ENCODE measurements at places on chromosomes 4 and X.

DNA sequence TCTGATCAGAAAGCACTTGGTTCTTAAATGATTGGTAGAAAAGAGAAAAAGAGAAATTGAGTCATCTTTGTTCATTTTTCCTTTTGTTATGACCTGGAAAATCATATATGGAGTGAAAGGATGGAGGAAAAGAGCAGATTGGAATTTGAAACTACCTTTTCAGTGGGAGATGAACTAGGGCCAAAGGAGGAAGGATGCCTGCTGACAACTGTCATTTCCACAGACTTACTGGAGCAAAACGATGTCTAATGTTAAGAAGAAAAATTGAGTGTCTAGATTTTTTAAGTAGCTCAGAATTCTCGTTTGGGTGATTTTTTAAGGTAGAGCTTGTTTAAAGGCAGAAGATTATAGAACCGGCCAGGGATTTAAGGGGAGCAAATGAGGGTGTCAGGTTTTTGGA lies 144.6 kb upstream of the KCNIP4 start:
- DNase-seq, result no peak

GRCh38 chr4:101183666-101184373 lies 163.5 kb downstream of the PPP3CA start:
- no peak for DNase-seq

DNA sequence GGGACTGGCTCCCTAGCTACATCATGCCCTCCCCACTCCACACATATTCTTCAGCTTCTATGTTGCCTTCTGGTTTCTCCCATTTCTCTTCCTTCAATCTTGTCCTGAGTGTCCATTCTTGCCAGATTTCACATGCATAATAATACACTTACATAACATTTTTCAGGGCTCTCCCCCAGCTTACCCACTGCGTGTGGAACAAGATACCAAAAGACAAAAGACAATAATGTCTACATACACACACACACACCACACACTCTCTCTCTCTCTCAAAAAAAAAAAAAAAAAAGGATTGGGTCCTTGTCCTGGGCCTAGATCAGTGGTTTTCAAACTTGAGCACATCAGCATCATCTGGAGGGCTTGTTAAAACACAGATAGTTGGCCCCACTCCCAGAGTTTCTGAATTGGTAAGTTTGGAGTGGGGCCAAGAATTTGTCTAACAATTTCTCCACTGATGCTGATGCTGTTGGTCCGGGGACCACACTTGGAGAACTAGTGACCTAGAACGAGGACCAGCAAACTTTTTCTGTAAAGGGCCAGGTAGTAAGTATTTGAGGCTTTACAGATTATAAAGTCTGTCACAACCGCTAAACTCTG lies 6.5 kb upstream of the SMARCA1 start:
- DNase-seq, result no peak

GRCh38 chr4:14178421-14178820 lies 550.9 kb upstream of the BOD1L1 start:
- peak; percentile 63 for DNase-seq

GRCh38 chrX:39324233-39324930 lies 523.1 kb downstream of the MID1IP1 start:
- DNase-seq, result no peak
